ENCODE measurements at places on chromosomes 4 and X.

GRCh38 chrX:137052643-137053235, 18.9 kb upstream of the GPR101 start:
- DNase-seq: peak; percentile 36

- no peak for DNase-seq
Measured at GRCh38 chr4:15153662-15154061, 151.4 kb downstream of the CPEB2 start.

DNA sequence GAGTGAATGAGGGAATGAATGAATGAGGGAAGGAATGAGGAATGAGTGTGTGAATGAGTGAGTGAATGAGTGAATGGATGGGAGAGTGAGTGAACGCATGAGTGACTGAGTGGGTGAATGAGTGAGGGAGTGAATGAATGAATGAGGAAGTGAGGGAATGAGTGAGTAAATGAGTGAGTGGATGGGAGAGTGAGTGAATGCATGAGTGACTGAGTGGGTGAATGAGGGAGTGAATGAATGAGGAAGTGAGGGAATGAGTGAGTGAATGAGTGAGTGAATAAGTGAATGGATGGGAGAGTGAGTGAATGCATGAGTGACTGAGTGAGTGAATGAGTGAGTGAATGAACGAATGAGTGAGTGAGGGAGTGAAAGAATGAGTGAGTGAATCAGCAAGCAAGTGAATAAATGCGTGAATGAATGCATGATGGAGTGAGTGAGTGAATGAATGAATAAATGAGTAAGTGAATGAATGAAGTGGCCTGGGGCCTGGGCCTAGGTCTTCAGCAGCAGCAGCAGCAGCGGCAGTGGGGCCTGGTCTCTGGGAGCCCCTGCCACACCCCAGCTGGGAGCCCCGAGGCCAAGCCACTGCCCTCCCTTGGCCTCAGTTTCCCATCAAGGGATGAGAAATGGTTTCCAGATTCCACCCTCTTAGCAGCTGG, 16.2 kb upstream of the PSAPL1 start:
- no peak for DNase-seq

DNA sequence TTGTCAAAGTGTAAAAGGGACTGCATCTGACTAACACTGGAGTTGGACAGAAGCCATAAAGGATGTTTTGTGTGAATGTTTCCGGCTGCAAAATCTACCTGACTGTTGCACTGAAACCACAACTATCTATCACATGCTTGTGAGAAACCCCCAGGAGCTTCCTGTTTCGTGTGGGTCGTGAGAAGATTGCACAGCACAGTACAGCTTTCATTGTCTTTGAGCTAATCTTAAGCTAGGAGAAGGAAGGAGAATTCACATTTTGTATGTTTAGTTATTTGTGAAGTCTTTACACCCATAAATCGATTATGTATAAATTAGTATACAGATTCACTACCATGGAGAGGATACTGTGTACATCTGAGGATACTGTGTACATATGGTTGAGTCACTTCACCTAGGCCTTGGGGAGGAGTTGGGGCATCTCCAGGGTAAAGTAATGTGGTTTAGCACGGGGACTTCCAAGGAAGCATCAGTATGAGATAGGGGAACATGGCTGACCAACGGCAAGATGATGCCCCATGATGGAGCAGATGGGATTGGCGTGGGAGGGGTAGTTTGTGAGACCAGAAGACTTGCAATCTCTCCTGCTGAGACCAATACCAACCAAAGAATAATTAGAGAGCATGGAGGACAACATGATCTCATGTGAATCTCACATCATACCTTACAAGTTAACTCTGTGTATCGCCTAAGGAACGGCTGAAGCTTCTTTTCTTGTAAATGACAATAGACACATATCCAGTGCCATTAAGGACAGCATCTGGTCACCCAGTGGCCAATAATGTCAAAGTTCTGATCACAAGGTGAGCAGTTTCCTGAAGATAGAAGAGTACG, 43.1 kb upstream of the FAM9C start:
- DNase-seq: no peak

DNA sequence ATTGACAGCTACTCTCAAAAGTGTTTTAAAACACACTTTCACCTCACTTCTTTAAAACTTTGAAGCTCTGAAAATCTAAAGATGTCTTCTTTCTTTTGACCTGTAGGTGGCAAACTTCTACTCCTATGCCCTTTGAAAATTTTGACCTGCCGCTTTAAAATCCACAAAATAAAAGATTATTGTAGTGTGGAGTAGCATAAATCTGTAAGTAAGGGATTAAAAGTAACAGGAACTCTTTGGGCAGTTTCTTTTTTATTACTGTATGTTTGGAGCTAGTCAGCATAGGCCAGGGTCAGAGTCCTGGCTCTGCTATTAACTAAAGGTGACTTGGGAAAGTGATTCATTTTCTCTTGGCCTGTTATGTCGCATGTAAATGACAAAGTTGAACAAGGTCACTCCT, 25.5 kb downstream of the BBS12 start:
- no peak for DNase-seq

DNA sequence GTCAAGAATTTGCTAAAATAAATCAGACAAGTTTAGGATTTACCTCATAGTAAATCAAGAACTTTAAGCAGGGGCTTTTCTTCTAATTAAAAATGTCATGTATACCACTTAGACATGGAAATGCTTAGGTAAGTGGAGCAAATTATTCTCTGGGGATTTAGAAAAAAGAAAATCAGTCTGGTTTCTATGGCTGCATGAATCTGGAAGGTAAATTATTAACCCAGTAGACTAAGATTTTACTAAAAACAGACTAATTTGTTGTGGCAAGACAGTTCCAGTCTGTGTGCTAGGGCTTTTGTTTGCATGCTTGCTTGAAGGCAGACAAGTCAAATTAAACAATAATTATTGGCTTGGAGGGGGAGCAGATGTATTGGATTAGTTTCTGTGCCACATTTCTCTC, 140.6 kb downstream of the TBL1X start:
- no peak for DNase-seq

GRCh38 chrX:107603429-107604159, 24.7 kb upstream of the PRPS1 start:
- DNase-seq: no peak

DNA sequence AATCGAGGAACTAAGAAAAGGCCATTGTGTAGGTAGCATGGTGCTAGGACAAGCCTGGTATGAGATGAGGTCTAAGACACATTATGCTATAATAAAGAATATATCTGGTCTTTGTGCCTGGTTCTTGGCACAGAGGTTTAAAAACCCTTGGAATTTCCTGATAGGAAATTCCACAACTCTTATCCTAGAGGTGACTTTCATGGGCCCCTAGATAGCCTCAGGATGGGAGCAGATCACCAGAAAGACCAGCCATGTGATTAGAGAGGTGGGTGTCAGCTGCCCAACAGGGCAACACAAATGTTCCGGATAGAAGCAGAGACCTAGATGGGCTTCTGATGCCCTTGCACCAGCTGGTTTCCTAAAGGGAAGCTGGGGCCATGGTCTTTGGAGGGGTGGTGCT, 107.2 kb downstream of the SCD5 start:
- no peak for DNase-seq

DNA sequence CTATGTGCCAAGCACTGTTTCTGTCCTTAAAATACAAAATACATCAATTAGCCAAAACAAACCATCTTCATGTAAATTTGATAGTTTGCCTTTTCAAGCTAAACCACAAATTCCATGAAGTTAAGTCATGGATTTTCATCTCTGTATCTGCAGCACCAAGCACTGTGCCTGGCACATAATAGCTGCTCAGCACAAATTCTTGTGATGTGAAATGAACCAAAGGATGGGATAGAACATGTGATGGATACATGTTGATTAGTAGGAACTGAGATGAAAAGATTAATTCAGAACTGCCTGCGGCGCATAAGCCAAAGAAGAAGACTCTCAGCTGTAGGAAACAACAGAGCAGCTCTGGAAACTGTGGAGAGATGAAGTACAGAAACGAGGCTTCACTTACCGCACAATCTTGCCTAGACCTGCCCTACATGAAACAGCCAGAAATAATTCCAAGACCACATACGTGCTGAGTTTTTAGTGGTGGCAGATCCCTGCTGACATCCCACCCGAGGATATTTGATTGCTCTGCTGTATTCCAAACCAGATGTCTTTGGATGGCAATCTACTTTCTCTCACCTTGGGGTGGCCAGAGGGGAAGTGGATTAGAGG, 40.9 kb upstream of the DCLK2 start:
- DNase-seq: no peak

GRCh38 chrX:109830704-109831206, 97.7 kb upstream of the ACSL4 start:
- DNase-seq: no peak

DNA sequence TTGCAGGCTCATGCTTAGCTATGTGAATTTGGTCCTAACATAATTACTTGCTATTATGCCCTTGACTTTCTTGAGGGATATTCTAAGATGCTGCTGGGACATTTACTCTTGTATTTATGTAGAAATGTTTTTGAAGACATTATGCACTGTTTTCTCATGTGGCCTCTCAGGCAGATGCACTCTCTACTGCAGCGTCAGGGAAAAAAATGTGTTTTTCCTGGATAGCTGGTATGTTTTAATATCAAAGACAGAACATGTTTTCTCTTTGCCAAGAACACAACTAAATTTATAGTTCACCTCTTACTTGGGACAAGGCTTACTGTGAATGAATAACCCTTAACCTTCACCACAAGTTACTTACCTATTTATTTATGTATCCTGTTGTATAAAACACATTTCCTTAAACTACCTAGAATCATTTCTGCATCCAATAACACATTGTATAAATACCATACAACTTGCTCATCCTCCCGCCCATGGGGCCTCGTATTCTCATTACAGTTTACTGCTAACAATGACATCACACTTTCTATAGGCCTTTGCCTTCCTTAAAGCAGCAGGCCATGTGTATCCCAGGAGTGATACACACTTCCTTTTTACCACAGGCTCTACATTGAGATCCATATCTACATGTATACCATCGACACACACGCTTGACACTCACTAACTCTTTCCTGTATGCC, 178.7 kb downstream of the SLIT2 start:
- DNase-seq: no peak

DNA sequence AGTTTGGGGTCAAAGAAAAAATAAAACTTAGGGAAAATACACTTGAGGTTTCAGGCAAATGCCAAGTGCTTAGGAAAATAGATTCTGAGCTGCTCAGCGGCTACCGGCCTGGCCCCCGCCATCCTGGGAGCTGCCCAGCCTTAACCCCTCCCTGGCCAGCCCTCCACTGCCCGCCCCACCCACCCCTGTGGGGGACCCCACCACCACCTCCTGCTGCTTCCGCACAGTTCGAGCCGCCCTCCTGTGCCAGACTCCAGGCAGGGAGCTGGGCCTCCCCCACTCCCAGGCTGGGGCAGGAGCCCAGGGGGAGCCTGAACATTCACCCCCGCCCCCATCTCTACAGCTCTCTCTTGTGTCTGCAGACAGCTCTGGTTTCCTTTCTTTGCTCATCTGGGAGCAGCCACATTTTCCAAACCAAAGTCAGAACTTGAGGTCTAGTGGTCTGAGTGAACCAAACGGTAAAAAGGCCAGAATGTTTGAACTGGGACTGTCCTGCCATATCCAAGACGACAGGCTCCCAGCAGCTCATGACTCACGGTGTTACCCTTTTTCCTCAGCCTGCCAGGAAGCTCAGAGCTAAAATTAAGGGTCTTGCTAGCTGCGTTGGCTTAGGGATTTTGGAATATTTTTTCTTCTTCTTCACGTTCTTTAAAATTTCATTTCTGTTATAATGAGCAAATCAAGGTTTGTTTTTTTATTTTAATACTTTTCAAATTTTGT, 4.7 kb upstream of the FGFR3 start:
- DNase-seq: no peak

Measured in activated naive CD8-positive, alpha-beta T cell treated with anti-CD3 and anti-CD28 coated beads, Interleukin-2, amount 10 ng/mL, durations not matched to agents 7 days and 5 days (primary cell).